COR-L47 (cell line): ENCODE measurements at places on chromosomes 12 and 14.

DNA sequence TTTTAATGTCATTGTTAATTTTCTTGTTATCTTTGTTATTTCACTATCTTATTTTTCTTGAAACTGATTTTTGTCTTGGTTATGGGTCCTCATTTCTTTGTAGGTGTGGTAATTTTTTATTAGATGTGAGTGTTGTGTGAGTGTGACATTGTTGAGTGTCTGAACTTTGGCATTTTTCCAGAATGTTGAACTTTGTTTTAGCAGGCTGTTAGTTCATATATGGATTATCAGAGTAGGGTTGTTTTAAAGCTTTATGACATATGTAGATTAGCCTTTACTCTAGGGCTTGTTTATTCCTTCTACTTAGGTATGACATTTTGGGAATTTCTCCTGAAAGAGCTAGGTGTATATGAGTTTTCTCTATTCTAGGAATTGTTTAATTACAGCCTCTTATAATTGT, 103.9 kb downstream of the ARID2 start:
- DNase-seq: no peak

GRCh38 chr14:68397822-68398221, 395.0 kb downstream of the ZFP36L1 start:
- no peak for DNase-seq

GRCh38 chr14:60188115-60188514, 22.9 kb upstream of the DHRS7 start:
- DNase-seq: peak; percentile 42

GRCh38 chr12:92502417-92503028, 200.3 kb upstream of the PLEKHG7 start:
- DNase-seq: no peak

- DNase-seq: no peak
Observed at GRCh38 chr14:67814821-67815220, 1.6 kb downstream of the ZFYVE26 start.

GRCh38 chr12:94225947-94226630, 77.7 kb downstream of the PLXNC1 start:
- DNase-seq: peak; percentile 22

DNA sequence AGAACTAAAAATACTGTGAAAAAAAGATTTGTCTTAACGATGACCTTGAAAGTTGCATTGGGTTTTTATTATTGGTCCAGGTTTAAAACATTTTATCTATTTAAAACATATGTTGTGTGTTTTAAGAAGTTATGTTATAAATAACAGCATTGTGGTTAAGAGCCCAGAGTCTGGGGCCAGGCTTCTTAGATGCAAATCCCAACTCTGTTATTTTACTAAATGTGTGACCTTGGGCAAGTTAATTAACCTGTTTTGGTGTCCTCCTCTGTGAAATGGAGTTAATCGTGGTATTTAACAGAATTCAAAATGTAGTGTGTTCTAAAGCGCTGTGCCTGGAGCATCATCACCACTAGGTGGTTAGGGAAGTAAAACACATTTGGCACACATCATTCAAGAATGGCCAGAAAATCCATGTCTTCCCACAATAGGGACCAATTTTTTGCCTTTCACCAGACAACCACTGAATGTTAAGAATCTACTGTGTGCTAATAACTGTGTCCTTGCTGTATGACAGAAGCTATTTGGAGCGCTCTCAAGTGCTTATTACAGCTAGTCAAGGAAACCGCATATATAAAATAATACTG, 133.3 kb downstream of the MON2 start:
- DNase-seq: no peak

- DNase-seq: peak; percentile 4
Observed at GRCh38 chr12:114625294-114625851, 58.6 kb downstream of the TBX3 start.

DNA sequence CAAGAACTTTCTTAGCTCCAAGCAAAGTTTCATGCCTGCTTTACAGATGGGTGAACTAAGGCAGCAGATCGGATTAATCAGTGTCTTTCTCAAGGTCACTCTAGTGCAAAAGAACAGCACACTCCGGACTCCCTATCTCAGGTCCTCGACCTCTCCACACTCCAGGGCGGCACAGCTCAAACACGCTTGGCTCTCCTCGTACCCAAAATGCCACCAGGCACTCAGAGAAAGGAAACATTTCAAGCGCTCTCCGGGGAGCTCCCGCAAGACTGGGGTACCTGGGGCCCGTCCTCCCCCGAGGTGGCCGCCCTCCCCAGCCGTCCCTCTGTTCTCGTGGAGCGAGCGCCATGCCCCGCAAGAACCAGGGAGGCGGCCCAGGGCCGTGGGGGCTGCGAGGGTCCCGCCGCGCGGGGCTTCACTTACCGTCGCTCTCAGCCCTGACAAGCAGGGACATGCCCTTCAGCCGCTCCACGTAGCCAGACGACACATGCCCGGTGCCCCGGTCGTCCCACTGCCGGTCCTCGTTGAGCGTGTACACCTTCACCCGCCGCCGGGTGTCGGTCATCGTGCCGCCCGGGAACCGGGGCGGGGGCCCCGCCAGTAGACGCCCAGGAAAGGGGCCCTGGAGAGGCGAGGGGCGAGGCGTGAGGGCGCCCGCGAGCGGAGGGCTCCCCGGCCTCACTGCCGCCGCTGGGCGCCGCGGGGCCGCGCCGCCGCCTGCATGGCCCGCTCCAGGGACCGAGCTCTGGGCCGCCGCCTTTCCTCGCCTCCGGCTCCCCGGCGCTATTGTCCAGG, 830 bp downstream of the PPP4R3A start:
- peak; percentile 46 for DNase-seq

- no peak for DNase-seq
Observed at GRCh38 chr12:24044941-24045703, 95.7 kb upstream of the SOX5 start.

DNA sequence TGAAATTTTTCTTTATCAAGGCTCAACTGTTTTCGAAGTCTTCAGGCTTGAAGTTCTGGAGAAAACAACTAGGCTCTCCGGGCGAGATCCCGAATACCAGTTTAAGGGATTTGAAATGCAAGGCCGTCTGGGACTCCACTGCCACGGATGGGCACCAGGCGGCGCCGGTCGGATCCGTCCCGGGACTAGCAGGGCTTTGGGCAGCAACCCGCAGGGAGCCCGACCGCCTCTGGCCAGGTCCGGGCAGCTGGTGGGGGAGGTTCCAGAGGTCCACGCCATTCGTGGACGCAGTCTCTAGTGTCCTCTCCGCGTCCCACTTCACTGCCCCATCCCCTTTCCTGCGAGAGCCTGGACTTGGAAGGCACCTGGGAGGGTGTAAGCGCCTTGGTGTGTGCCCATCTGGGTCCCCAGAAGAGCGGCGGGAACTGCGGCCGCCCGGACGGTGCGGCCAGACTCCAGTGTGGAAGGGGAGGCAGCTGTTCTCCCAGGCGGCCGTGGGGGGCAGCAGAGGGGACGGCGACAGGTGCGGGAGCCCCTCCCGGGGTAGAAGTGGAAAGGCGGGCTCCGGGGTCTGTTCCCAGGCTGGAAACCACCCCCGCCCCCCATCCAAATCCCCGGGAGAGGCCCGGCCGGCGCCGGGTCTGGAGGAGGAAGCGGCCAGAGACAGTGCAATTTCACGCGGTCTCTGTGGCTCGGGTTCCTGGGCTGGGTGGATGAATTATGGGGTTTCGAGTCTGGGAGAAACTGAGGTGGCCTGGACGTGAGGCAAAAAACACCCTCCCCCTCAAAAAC, 838 bp upstream of the ERBB3 start:
- peak; percentile 65 for DNase-seq

DNA sequence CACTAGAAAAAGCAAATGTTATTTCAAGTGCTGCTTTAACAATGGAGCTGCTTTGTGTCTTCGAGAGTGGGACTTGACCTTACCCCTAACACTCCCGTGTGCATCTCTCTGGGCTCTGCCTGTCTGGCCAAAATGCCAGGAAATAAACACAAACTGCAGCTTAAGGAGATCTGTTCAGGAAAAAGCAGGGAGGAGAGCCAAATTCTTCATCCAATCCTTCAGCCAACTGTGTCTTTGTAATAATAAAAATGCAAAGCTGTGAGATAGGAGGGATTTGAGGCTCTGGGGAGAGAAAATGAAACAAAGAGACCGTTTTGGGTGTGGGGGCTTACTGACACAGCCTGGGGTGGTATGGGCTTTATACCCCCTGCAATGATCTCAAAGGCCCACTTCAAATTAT, 85.8 kb upstream of the WSCD2 start:
- no peak for DNase-seq
